Calu3 (cell line): ENCODE measurements at places on chromosomes 6 and 20. TPM values are rescaled to one million over a fixed set of nuclear protein-coding genes. Genes with fewer than 3 reads are reported as not detected.

LPA gene
- total RNA-seq = not detected in 2 replicates

DNA sequence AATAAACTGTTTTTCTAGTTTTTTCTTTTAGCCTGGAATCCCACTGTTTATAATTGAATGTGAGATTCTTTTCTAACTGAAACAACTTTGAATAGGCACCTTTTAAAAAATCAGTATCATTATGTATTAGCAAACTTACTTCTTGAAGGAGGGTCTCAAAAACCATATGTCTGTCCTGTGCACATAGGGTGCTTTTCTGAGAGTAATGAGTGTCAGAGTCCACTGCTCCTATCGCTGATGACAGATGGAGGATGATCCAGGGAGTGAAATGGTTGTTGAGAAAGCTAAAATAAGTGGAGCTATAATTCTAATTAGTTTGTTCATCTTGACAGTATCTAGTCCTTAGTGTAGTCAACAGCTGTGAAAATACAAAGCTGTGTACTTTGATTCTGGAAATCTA is 35.8 kb downstream of the MEI4 start:
- H3K27me3 ChIP-seq = no peaks in the 10 kb centered on the region
- no peak overlapping the region for H3K4me3 ChIP-seq
- H3K27ac ChIP-seq = no peak overlapping the region

DEFB124 gene
- not detected in 2 replicates for total RNA-seq

GRCh38 chr6:148401571-148401970 is 58.9 kb downstream of the SASH1 start:
- H3K27ac ChIP-seq = no peak overlapping the region
- peaks cover 20% of the 10 kb centered on the region for H3K4me1 ChIP-seq
- H3K36me3 ChIP-seq = no peaks in the 10 kb centered on the region

- no peak overlapping the region for H3K4me3 ChIP-seq
- no peaks in the 10 kb centered on the region for H3K36me3 ChIP-seq
- no peak overlapping the region for H3K27ac ChIP-seq
- DNase-seq = no peak
These were observed 185.2 kb upstream of the TAB2 start for GRCh38 chr6:149132336-149132735.
